ENCODE measurements at places on chromosomes 11 and 22. TPM values are rescaled to one million over a fixed set of nuclear protein-coding genes. Genes with fewer than 3 reads are reported as not detected.

- DNase-seq, result no peak
Measured at GRCh38 chr11:122285070-122285988, 169.3 kb upstream of the BLID start.

DNA sequence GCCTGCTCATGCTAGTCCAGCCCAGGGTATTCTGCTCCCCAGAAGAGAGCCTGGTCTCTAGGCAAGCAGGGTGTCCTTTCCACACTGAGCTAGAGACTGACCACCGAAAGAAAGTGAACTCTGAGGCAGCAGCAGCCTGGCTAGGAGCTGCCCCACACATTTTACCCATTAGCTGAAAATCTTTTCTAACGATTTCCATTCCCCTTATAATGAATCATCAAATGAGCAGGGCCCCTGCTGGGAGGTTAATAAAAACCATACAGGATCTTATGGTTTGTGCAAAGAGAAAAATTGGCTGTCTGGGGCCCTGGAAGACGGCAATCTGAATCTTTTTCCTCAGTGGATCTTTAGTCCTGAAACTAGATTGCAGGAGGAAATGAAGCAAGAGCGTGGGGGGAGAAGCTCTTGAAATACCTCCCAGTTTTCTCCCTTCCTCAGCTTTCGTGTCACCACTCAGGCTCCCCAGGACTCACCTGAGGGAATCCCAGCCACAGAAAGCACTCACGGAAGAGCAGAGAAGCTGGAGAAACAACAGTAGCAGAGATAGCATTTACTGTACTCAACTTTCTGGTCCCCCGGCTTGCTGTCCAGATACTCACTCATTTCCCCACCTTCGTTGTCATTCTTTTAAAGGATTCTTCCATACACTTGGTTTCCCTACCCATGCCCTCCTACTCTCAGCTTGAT is 74.7 kb upstream of the CD44 start:
- no peak for DNase-seq

- DNase-seq, result no peak
Measured at GRCh38 chr11:66570850-66571180, 2.4 kb upstream of the CTSF start.

Gene SUSD2
- 0.62 TPM for total RNA-seq

DNA sequence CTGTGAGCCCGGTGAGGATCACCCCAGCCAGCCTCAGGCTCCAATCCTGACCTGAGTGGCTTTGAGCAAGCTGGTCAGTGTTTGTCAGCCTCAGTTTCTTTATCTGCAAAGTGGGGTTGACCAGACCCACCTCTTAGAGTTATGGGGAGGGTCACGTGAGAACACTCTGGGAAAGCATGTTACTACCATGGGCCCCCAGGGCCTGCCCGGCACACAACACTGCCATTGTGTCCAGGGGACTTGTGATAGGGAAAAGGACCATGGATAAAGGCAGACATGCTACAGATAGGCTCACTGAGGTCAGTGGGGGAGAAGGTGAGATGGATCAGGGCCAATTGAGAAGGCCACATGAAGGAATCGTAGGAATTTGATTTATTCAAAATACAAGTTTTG is 32.1 kb upstream of the SUSD2 start:
- DNase-seq, result no peak

DNA sequence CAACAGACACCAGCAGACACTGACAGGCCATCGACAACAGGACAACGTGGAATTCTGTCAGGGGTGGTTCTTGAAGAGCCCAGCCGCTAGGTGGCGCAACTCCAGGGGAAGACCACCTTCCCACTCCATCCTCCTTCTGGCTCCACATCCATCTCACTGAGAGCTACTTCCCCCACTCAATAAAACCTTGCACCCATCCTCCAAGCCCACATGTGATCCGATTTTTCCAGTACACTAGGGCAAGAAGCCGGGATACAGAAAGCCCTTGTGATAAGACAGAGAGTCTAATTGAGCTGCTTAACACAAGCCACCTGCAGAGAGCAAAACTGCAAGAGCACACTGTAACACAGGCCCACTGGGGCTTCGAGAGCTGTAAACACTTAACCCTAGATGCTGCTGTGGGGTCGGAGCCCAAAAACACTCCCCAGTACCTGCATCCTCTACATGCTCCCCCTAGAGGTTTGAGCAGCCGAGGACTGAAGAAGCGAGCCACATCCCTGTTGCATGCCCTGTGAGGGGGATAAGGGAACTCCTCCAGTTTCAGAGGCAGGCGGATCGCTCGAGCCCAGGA is 11.5 kb upstream of the RAB39A start:
- no peak for DNase-seq

DNA sequence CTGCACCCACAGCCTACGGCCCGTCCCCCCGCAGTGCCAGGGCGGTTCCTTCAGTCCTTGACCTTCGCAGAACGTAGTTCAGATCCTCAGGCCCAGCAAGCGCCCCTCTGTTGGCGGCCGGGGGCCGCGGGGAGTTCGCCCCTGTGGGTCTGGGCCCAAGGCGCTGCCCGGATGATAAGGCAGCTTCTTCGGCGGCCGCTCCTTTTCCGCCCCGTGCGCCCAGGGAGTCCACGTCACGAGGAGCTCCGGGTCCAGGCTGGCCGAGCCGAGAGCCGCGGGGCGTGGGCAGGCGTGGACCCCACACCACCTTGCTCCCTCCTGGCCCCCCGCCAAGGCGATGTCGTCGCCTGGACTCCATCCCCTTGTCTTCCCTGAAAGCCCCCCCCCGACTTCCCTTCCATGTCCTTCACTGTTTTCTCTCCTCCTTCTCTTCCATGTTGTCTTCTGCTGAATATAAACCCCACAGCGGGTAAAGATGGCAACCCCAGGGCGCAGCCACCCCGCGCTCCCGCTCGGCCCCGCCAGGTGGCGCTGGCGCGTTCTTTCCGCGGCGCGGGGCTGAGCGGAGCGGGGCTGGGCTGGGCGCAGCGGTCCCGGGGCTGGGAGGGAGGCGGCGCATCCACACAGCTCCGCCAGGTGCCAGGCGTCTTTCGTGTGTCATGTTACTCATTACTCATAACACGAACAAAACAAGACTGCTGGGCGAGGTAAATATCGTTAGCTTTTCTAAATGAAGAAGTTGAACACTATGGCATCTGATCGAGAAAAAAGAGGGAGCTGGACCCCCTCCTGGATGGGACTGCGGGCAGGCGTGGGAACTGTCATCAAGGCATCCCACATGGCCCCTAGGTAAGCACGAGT is 321.0 kb downstream of the NTM start:
- DNase-seq, result no peak

Gene SOX10
- total RNA-seq, result not detected

- DNase-seq, result no peak
Measured at GRCh38 chr11:15742626-15743519, 613.5 kb downstream of the SOX6 start.

DNA sequence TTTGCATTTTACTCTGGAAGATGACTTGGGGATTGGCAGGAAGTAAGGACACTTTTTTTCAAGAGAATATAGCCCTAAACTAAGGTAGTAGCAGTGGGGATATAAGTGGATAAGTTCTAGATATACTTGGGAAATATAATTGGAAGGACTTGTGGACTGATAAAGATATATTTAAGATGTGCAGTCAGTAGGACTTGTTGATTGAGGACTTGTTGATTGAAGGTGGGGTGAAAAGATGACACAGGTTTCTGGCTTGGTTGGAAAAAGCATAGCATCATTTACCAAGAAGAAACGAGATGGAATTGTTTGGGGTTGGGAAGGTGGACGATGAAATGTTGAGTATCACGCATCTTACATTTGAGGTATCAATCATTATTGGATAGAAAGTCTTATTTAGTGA is 1.5 kb upstream of the TAF10 start:
- no peak for DNase-seq

GRCh38 chr22:26416670-26417276 is 12.3 kb upstream of the ASPHD2 start:
- peak; percentile 57 for DNase-seq

Gene OR6A2
- not detected for total RNA-seq

Gene NFRKB
- 30.1 TPM for total RNA-seq

- no peak for DNase-seq
Measured at GRCh38 chr11:35483131-35483820, 42.1 kb downstream of the PAMR1 start.

GRCh38 chr11:117641008-117641915 is 155.8 kb downstream of the DSCAML1 start:
- DNase-seq, result no peak

- no peak for DNase-seq
Measured at GRCh38 chr11:77039491-77040400, 5.5 kb downstream of the B3GNT6 start.

DNA sequence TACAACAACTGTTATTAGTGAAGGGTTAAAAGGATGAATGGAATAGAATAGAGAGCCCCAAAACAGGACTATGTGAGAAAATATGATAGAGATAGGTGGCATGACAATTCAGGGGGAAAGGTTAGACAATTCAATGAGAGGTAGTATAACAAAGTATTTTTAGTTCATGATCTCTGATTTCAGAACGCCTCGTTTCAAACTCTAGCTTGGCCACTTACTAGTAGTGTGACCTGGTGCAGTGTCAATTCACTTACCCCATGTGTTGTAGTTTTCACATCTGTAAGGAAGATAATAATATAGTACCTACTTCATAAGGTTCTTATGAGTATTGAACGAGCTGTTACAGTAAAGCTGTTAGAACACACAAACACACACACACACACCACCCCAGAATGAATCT is 308.0 kb downstream of the SWAP70 start:
- no peak for DNase-seq

DNA sequence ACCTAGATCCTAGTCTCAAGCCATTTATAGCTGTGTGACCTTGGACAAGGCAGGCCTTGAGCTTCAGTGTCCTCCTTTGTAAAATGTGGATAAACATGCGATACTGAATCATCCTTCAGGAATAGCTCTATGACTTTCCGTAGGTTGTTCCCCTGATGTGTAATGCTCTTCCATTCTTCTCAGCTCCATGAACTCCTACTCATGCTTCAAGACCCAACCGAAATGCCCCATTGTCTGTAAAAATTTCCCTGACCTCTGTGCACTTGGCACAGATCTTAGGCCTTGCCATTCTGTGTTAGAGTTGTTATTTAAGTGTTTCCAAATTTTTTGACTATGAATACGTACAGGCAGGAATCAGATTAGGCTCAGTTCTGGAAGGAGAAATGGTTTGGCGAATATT is 3.3 kb upstream of the BEST1 start:
- no peak for DNase-seq

GRCh38 chr22:30989474-30989873 is 20.4 kb downstream of the TUG1 start:
- DNase-seq, result no peak

Gene CCDC157
- 13.1 TPM for total RNA-seq

GRCh38 chr22:49330421-49331222 is 497.1 kb downstream of the BRD1 start:
- DNase-seq, result no peak

DNA sequence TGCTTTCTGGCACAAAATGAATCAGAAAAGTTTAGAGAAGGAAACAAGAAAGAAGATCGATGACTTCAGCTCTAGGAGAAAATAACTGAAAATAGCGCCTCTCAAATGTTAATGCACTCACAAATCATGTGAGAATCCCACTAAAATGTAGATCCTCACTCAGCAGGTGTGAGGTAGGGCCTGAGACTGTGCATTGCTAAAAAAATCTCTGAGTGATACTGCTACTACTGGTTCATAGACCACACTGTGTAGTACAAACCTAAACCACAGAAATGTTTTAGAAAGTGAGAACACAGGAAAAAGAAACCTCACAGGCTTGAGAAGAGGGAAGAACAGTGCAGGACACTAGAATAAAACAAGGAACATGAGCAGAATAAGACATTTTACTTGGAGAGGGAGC is 2.0 kb downstream of the OR8D4 start:
- DNase-seq, result no peak

DNA sequence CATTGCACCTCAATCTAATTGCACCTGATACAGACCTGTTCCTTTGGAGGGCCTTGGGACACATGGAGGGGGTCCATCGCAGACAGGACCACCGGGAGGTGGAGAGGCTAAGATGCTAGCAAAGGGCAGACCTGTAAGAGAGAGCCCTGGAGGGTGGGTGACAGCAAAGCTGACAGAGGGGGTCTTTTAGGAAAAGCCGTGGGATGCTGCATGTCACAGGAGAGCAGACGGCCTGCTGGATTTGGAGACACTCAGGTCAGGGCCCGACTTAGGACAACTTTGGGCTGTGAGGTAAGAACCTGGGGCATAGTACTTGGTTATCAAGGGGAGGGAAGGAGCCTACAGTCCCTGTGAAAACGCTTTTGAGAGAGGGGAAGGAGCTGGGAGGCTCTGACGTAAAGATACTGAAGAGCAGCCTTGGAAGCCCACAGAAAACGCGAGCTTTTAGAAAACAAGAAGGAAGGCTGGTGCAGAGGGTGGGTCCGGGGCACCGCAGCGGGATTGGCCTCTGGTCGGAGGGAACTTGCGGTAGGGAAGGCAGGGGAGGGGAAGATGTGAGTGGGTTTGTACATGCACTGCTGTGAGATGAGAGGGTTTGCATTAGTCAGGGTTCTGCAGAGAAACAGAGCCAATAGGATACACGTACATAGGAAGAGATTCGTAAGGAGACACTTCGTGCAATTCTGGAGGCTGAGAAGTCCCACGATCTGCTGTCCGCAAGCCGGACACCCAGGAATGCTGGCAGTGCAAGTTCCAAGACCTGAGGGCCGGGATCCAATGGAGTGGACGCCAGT is 868.5 kb downstream of the TBC1D22A start:
- no peak for DNase-seq

GRCh38 chr22:28438183-28438768 is 241.4 kb downstream of the TTC28 start:
- no peak for DNase-seq

DNA sequence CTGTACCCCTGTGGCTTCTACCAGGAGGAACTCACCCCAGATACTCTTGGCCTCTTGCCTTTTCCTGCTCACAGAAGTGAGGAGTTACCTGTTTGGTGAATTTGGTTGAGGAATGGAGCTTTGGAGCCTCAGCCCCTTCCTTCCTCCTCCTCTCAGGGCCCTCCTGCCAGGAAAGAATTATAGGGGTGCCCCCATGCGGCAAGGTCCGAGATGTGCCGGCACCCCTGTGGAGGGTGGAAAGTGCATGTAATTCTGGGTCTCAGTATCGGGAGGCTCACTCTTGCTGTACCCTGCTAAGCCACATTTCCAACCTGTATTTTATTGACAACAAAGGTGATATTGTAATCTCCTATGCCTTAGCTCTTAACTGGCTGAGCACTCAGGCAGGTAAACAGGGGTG is 13.7 kb upstream of the IGSF22 start:
- no peak for DNase-seq

DNA sequence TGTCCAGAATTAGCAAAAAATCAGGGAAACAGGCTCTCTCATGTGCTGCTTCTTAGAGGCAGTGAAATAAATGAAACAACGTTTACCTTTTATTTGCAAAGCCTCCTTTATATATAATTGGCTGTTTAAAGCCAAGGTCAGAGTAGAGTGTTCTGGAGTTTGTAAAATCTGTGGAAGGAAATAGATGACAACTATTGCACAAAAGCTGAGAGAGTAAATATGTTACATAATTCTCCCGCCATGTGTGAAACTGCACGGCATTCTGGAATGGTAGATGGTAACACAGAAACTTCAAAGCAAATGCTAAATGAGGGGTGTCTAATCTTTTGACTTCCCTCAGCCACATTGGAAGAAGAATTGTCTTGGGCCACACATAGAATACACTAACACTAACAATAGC is 51.5 kb upstream of the FGF3 start:
- no peak for DNase-seq

GRCh38 chr11:1866776-1867175 is 13.9 kb downstream of the LSP1 start:
- DNase-seq, result no peak

- DNase-seq, result no peak
Measured at GRCh38 chr11:94665116-94665659, 98.0 kb downstream of the PIWIL4 start.

All from kidney epithelial cell (primary cell).